ENCODE measurements at places on chromosomes 5 and 9.

DNA sequence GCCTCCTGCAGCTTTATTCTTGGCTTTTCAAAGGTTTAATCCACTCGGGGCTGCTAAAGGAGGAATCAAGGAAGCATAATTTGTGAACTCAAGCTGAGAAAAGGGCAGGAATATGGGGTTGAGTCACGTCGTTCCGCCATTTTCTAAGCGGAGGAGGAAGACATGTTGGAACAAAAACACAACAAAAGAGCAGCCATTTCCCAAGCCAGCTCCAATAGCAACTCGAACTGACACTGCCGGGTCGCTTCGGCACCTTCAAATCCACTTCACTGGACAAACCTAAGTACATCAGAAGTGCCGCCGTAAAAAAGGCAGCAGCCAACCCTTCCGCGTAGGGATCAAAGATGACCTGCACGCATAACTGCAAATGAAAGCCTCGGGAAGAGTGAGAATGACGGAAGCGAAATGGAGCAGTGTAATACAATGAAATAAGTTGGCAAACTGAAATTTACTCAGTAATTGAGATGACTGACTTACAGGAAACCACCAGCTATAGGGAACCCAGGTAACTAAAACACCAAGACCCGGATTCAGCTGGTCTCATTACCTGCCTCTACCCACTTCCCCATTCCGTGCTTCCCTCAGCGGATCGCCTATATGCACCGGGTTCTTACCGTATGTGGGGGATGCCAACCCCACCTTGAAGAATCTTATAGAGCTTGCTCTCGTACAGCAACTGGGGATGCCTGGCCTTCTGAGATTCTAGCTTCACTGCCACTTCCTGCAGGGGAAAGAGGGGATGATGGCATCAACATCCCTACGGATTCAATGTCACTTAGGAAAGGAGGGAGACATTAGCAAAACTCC, 1.6 kb downstream of the CSNK1A1 start:
- peak; percentile 33 for DNase-seq

DNA sequence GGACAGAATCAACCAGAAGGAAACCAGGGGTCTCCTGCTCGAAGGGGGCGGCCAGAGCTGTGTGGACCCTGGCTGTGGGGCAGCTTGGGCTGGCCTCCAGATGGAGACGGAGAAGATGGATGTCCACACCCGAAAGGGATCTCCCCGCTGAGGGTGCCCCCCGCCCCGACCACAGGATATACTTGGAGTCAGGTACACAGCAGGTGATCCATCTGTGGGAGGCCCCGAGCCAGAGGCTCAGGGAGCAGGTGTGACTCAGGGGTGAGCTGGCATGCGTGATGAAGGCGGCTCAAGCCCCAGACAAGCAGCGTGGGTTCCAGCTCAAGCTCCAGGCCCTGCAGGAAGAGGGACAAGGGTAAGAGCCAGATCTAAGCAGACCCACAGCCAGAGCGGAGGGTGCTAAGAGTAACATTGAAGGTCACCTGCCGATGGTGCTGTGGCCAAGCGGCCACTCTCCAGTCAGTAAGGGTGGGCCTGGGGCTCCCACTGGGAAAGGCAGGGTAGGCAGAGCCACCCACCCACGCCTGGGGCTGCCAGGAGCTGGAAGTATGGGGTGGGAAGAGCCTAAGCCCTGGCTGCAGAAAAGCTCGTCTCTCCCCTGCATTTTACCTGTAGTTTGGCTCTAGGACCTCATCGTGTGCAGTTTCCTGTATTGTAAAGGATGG, 30.6 kb upstream of the MVB12B start:
- no peak for DNase-seq

DNA sequence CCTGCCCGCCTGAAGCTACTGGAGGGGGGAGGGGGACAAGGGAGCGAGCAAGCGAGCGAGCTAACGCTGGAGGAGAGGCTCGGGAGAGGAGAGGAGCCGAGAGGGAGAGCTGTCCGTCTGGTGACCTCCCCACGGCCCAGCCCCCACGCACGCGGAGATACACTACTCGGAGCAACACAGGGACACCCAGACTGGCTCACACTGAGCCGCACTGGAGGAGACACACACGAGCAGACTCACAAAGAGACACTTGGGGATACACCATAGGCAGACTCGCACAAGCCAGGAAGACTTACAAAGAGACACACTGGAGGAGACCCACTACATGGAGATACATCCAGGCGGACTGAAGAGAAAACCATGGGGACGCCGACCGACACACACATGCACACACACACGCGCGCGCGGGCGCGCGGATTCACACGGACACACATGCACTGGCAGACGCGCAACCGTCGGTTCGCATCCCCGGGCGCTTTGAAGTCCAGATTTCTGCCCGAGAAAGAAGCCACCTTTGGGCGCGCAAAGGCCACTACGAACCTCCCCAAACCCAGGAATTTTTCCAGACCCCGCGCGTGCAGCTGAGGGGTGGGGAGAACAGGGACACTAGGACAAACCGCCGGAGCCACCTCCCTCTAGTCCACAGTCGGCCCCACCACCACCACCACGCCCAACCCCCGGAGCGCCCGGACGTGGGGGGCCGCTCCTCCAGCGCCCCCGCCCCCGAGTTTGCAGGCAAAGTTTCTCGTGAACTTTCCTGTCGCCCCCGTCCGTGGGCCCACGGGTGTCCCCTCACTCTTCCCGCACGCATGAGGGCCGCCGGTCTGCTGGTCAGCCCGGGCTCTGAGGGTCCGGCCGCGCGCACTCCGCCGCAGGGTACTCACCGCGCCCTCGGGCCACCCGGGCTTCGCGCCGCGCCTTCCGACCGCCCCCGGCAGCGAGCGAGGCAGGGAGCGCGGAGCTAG, 571 bp downstream of the CNTFR start:
- DNase-seq = no peak

- no peak for DNase-seq
Measured at GRCh38 chr9:108743416-108743815, 112.4 kb downstream of the ACTL7B start.

GRCh38 chr5:50836356-50836755, 169.9 kb downstream of the PARP8 start:
- no peak for DNase-seq

- DNase-seq = no peak
Measured at GRCh38 chr5:175124251-175124813, 319.6 kb downstream of the DRD1 start.

DNA sequence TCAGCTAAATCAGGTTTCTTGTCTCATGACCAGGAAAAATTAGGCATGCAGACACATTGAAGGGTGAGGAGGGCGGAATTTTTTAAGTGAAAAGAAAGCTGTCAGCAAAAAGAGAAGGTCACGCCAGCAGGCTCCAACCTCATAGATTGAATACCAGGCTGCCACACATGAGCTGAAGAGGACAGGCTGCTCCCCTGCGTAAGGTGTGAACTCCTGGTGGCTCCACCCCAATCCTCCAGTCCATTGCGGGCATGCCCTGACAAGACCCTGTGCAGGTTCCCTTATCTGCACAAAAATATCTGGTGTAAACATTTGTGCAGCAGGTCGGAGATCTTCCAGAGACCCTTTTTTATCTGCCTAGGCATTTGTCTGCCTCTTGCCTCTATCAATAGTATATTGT, 22.9 kb upstream of the TEX10 start:
- DNase-seq = no peak

- DNase-seq = no peak
Measured at GRCh38 chr9:69603656-69604055, 68.5 kb downstream of the APBA1 start.

- DNase-seq = no peak
Measured at GRCh38 chr5:68408345-68408871, 192.9 kb downstream of the PIK3R1 start.

GRCh38 chr5:14506661-14507060, 74.9 kb upstream of the OTULINL start:
- DNase-seq = no peak

DNA sequence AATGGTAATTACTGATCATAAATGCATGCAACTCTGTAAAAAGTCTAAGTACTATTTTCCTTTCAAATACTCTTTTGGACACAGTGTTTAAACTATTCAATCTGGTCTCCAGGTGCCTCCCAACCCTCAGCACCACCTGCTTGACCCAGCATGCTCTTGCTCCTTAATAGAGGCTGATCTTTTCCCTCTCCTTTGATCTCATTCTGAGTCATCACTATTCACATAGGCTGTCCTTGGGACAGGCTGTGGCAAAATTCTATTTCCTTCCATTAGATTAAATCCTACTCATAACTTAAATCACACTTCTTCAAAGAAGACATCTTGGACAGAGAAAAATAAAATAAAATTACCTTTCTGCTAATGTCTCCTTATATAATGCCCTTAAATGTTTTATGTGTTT, 199.4 kb upstream of the ST8SIA4 start:
- no peak for DNase-seq

DNA sequence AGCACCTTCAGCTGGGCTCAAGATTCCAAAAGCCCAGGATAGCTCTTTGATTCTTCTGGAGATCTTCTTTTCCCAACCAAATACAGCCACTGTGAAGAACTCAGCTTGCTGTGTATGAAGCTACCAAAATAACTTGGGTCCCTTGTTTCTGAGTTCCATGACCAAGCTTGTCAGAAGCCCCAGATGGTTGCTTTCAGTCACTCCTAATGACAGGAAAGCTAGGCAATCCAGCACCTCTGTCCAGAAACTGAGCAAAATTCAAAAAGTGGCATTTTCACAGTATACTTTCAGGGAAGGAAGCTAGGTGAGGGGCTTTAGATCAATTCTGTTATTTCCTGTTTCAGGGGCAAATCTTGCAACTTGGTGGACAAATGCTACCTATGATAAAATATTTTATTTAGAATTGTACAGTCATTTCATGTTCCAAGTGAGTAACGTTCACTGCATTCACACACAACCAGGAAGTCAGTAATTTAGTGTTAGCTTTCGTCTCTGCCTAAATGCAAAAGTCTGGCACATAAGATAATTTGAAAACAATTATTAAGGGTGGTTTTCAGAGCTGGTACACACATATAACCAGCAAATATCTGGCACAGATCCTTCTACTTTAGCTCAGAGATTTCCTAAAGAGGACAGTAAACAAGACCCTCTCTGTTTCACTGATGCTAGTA, 330.1 kb downstream of the GLIS3 start:
- no peak for DNase-seq

DNA sequence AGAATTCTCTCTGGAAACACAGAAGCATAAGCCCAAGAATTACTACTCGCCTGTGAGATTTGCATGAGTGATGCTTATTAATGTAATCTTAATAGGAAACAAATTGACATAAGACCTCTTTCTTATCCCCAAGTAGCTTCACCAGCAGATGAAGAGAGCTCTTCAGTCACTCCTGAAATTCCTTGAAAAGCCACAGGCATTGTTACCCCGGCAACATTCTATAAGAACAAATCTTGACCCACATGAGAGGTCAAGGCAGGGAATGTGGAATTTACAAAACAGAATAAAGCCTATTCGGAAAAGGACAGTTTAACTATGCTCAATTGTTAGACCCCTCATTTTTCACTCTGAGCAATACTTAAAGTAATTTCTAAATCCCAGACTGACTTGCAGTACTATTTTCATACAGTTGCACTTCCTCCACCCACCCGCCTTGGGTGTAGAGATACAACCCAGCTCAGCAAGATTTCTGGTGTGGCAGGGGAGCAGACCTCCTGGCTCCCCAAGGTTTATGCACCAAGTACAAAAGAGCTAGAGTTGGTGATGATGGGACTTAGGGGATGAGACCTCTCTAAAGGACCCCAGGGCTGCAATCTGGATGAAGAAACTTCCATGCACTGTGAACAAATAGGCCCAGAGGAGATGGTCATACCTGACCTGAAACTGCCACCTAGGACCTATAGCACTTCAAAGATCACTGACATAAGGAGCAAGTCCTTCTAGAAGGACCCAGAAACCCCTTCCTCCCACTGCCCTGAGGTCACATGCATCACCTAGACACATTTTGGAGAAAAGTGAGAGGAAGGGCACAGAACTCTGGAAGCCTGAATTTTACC, 242.1 kb downstream of the ZNF608 start:
- DNase-seq = no peak

GRCh38 chr5:130278136-130278535, 373.9 kb downstream of the CHSY3 start:
- no peak for DNase-seq

- DNase-seq = no peak
Measured at GRCh38 chr9:125409217-125409636, 147.6 kb downstream of the GAPVD1 start.

DNA sequence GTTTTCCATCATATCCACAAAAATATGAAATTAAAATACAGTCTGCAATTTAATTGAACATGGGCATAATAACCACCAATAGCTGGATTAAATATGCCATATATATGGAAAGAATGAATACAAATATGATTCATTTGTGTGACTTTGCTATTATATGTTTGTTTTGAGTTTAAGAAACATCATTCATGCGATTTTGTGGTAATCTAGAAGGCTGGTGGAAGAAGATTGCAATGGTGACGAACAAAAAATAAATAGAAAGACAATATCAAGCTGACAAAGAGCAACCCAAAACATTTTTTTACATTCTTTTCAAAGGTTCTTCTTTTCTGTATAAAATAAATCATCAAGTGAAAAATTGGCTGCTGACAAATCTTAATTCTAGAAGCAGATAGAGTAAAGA, 610.0 kb downstream of the MAT2B start:
- DNase-seq = no peak

- no peak for DNase-seq
Measured at GRCh38 chr5:132389051-132389331, 19.5 kb downstream of the SLC22A5 start.

DNA sequence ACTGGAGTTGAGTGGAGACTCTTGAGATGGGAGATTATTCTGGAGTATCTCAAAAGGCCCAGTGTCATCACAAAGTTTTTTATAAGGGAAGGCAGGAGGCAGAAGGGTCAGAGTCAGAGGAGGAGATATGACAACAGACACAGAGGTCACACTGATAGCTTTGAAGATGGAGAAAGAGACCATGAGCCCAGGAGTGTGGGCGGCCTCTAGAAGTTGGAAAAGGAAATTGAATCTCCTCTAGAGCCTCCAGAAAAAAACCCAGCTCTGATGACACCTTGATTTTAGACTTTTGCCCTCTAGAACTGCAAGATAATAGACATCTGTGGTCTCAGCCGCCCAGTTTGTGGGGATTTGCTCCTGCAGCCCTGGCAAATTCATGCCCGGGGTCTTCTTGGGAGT, 64.8 kb upstream of the SPTLC1 start:
- no peak for DNase-seq

DNA sequence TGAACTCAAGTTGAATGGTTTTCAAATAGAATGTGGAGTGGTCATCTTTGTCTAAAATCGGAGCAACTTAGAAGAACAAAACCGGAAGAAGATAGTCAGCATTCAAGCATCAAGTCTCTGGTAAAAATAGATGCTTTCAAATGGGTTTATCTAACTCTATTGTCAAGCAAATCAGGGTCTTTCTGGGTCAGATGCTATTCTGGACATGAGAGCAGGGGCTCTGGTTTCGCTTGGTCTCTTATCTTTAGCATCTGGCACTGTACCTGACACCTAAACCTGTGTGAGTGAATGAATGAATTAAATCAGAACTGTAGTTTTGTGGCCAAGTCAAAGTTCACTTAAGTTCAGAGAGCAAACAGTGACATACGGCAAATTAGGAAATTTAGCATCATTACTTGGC, 173.5 kb downstream of the SLIT3 start:
- DNase-seq = no peak
